Sigmoid colon (tissue), 7 donors: ENCODE measurements at places on chromosomes 12 and 14. TPM values are rescaled to one million over a fixed set of nuclear protein-coding genes. Genes with fewer than 3 reads are reported as not detected.

The DDX23 gene
- total RNA-seq: 52.8 TPM

The NOS1 gene
- total RNA-seq: 10.3 TPM

The CLEC1B gene
- total RNA-seq: not detected

GRCh38 chr12:27076468-27076867 is 5.9 kb downstream of the C12orf71 start:
- no peak overlapping the region for H3K4me3 ChIP-seq
- no peak for DNase-seq
- no peak overlapping the region for H3K27ac ChIP-seq
- no peaks in the 10 kb centered on the region for H3K36me3 ChIP-seq

- H3K27me3 ChIP-seq: no peaks in the 10 kb centered on the region
- no peak overlapping the region for H3K4me3 ChIP-seq
- no peaks in the 10 kb centered on the region for H3K36me3 ChIP-seq
- no peak overlapping the region for H3K27ac ChIP-seq
These were observed 859.9 kb upstream of the ATXN7L3B start for GRCh38 chr12:73677520-73678291.

GRCh38 chr12:2543801-2544200 is 251.0 kb upstream of the FKBP4 start:
- H3K36me3 ChIP-seq: peaks cover 7% of the 10 kb centered on the region
- no peak overlapping the region for H3K27ac ChIP-seq
- DNase-seq: no peak
- no peak overlapping the region for H3K4me3 ChIP-seq
- H3K4me1 ChIP-seq: no peaks in the 10 kb centered on the region

DNA sequence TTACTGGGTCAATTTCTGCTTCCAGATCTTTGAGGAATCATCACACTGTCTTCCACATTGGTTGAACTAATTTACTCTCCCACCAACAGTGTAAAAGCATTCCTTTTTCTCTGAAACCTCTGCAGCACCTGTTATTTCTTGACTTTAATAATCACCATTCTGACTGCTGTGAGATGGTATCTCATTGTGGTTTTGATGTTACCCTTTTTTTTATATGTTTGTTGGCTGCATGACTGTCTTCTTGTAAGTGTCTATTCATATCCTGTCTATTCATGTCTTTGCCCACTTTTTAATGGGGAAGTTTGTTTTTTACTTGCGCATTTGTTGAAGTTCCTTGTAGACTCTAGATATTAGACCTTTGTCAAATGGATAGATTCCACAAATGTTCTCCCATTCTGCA is 324.9 kb downstream of the NAV3 start:
- H3K27ac ChIP-seq: no peak overlapping the region
- H3K27me3 ChIP-seq: no peaks in the 10 kb centered on the region
- H3K4me3 ChIP-seq: no peak overlapping the region

The SVOP gene
- total RNA-seq: 0.49 TPM

- H3K4me3 ChIP-seq: no peak overlapping the region
- no peak for DNase-seq
- no peaks in the 10 kb centered on the region for H3K36me3 ChIP-seq
- no peaks in the 10 kb centered on the region for H3K27me3 ChIP-seq
- no peak overlapping the region for H3K27ac ChIP-seq
- H3K4me1 ChIP-seq: peaks cover 26% of the 10 kb centered on the region
These were observed 2.1 kb upstream of the NIN start for GRCh38 chr14:50832935-50833630.

The ANO2 gene
- 3.3 TPM for total RNA-seq
